Subcutaneous adipose tissue (tissue), 4 donors: ENCODE measurements at places on chromosomes 7 and 10. TPM values are rescaled to one million over a fixed set of nuclear protein-coding genes. Genes with fewer than 3 reads are reported as not detected.

Gene SPAG6
- 0.34 TPM for total RNA-seq

Gene GPR15LG
- not detected for total RNA-seq

Gene PRKG1
- 17.2 TPM for total RNA-seq

Gene MKX
- 2.0 TPM for total RNA-seq

Gene CAV1
- 651 TPM for total RNA-seq

Gene DKK1
- total RNA-seq = 40.4 TPM

Gene NEURL1
- total RNA-seq = not detected

Gene CNNM1
- 0.68 TPM for total RNA-seq

Gene MEST
- total RNA-seq = 151 TPM

Gene PTPN20
- total RNA-seq = 1.2 TPM

Gene ADAM22
- 3.1 TPM for total RNA-seq

Gene CDH23
- 32.1 TPM for total RNA-seq

Gene MMD2
- total RNA-seq = not detected

Gene ITPRID1
- total RNA-seq = not detected

Gene COL13A1
- 0.44 TPM for total RNA-seq

Gene GIMAP2
- total RNA-seq = 10.9 TPM

Gene AGFG2
- 10.3 TPM for total RNA-seq

Gene TMEM196
- not detected for total RNA-seq

Gene PIP
- not detected for total RNA-seq

Gene SCIN
- 0.94 TPM for total RNA-seq

Gene EBLN1
- not detected for total RNA-seq

Gene DOCK1
- total RNA-seq = 53.5 TPM

Gene ELOVL3
- total RNA-seq = 2.9 TPM

Gene CAV2
- 122 TPM for total RNA-seq

Gene CLCN1
- total RNA-seq = not detected

Gene SEMA4G
- total RNA-seq = 5.7 TPM

Gene TFPI2
- total RNA-seq = 10.7 TPM

Gene GSTK1
- 179 TPM for total RNA-seq

Gene CCDC126
- 14.3 TPM for total RNA-seq

Gene AZGP1
- total RNA-seq = 31.5 TPM

Gene DNAJC1
- total RNA-seq = 48.4 TPM

Gene TFR2
- 0.88 TPM for total RNA-seq

Gene CYP26A1
- not detected for total RNA-seq

Gene SLC16A9
- total RNA-seq = 0.82 TPM

Gene CREB3L2
- 78.4 TPM for total RNA-seq

Gene CAMK2G
- 43.9 TPM for total RNA-seq

Gene SEMA3D
- total RNA-seq = 3.1 TPM

Gene LIPM
- not detected for total RNA-seq

Gene ZP3
- 5.4 TPM for total RNA-seq

Gene C10orf105
- total RNA-seq = 0.22 TPM

Gene SMURF1
- 49.4 TPM for total RNA-seq

Gene MRPL32
- total RNA-seq = 111 TPM

Gene PNLIPRP3
- 2.0 TPM for total RNA-seq

Gene RSPH10B2
- not detected for total RNA-seq
